DMS53 (cell line): ENCODE measurements at places on chromosomes 13 and 19.

- no peak for DNase-seq
These were observed 122.1 kb downstream of the CYSLTR2 start for GRCh38 chr13:48775804-48776203.

- no peak for DNase-seq
These were observed 160.2 kb downstream of the SLC7A1 start for GRCh38 chr13:29435125-29435911.

- DNase-seq = no peak
These were observed 29.0 kb downstream of the UPF1 start for GRCh38 chr19:18860725-18861124.

DNA sequence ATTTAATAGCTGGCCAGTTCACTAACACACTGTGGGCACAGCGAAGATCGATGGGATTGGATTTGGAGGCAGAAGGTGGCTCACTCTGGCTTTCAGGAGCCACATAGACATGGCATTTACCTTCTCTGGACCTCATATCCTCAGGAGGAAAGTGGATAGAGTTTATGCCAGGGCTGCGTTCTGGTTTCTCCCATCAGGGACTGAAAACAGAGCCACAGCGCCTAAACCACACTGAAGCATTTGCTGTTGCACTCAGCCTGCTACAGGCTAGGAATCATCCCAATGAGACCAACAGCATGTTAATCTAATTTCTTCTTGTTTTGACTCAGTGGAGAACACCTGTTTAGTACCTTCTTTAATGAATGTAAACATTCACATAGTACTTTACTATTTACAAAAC lies 1.6 kb downstream of the CYSLTR2 start:
- no peak for DNase-seq

DNA sequence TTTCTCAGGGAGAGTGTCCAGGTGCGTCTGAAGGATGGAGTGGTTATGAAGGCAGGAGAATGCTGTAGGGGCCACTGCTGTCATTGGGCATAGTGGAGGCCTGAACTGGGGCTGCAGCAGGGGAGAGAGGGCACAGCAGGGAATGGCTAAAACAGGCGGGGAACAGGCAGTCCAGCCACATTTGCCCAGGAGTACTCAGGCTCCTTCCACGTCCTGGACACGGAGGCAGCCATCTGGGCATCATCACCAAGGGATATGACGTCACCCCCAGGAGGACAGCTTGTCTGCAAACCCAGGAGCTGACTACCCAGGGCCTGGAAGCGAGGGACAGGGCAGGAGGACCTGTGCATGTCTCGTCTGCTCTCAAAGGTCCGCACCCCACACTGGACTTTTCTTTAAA lies 22.2 kb downstream of the VSTM2B start:
- no peak for DNase-seq

GRCh38 chr13:112783978-112784371 lies 94.1 kb downstream of the ATP11A start:
- no peak for DNase-seq

DNA sequence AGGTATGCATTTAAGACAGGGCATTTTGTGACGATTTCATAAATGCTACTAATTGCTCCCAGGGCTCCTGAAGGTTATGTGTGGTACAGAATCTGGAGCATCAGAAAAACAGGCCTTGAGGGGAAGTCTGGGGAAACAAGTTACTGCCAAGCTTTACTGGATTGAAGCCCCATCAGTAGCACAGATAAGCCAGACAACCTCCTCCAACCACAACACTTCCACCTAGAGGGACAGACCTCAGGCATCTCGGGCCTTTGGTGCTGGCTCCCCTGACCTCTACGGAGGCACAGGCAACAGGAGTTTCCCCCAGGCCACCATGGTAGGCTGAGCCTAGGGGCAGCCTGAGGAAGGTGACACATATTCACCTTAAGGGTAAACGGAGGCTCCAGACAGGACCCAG lies 54.1 kb downstream of the ABCC4 start:
- DNase-seq = no peak

DNA sequence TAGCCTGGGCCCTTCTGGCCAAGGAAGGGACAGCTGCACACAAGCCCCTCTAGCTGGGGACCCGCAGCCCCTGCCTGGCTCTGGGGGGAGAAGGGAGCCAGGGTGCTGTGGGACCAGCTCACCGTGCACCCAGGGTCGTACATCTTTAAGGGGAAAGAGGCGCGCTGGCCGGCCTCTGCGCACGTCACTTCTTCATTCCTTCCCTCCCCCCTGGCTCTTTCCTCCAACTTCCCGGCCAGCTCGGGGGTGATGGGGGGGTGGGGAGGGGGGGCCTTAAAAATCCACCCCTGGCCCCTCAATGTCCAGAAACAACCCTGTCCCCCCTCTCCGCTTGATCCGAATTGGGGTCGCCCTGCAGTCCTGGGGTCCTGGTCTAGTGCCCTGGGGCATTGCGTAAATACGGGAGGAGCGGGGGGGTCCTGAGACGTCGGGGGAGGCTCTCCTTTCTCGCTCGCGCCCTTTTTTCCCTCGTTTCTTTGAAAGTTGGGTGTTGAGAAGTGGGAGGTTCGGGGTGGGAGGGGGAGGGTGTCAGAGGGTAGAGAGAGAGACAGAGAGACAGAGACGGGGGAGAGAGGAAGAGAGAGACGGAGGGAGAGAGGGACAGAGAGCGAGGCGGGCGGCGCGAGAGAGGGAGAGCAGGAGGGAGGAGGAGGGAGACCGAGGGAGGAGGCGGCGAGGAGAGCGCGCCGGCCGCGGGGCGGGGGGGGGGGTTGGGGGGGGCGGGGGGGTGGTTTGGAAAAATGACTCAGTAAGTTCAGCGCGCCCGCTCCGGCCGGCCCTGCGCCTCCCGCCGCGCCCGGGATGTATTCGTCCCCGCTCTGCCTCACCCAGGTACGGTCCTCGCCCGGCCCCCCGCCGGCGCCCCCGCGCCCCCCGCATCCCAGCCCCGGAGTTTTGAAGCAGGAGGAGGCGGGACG lies at the start of gene NFIC:
TSS of gene NFIC (plus strand) at position 748 of the 917 bp plus-strand sequence. CDS start at position 802, 54 bp downstream.
- DNase-seq = peak; percentile 82

DNA sequence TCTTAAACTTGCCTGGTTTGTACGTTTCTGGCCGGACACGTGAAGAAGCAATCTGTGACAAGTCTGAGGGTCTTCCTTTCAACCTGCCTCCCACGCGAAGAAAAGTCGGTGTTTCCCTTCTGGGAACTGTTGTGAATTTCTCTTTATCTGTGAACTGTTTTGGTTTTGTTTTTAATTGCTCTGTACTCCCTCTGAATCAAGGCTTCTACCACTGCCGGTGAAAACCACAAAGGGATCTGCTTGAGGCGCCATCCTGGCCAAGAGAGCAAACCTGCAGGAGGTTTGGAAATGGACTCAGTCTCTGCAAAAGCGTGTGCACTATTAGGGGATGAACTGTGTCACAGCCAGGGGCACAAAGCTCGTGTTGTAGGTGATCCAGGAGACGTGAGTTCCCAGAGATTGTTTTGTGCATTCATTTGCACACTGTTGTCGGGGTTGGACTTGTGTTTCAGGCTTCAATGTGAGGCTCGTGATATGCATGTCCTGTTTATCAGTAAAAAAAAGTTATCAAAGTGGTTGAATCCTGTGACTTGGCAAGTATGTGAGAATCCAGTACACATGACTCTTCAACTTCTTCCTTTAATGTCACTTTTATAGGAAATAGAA lies 9.7 kb downstream of the SIGLEC8 start:
- no peak for DNase-seq

DNA sequence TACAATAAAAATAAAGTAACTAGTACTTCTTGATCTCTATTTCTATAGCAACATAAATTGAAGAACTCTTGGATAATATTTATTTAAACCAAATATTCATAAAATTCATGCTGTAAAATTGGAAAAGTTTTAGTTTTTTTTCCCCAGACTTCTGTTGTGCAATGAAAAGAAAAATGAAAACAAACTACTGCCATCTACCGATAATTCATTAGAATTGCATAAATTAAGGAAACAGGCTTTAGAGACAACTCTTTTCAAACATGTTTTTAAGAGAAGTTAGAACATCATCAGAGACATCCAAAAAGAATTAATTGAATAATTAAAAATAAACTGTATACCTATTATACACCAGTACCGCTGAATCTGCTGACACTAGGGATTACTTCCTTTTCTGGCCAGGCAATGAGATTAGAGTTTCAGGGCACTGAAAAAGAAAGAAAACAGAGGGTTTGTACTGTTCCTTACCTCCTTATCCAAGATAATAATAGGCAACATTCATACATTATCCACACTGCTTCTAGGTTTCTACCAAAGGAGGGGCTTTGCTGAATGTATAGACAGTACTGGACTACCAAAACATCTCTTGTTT lies 4.9 kb downstream of the CCDC122 start:
- peak; percentile 43 for DNase-seq

GRCh38 chr13:20869540-20869939 lies 33.0 kb downstream of the XPO4 start:
- peak; percentile 5 for DNase-seq

- DNase-seq = no peak
These were observed 760.6 kb downstream of the EFNB2 start for GRCh38 chr13:105774739-105775460.

GRCh38 chr13:99671746-99672145 lies 170.5 kb downstream of the TM9SF2 start:
- no peak for DNase-seq

GRCh38 chr13:62033934-62034333 lies 618.3 kb upstream of the PCDH20 start:
- no peak for DNase-seq

GRCh38 chr19:45279587-45280192 lies 28.6 kb downstream of the MARK4 start:
- no peak for DNase-seq

DNA sequence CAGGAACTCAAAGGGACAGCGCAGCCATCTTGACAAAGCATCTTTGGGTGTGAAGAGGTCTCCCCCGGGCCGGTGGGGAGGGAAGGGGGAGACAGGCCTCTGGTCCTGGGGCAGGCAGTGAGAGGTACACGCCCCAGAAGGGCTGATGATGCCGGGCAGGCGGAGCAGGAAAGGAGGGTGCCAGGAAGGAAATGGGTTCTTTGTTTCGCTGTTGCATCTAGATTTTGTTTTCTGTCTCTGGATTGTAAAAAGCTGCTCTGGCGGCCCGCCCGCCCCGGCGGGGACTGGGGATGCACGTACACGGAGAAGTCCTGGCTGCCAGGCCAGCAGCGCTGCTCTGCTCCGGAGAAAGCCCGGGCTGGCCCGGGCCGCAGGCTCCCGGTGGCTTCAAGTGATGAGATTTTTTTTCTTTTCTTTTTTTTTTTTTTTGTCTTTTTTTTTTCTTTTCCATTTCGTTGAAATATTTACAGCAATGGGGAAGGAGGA lies 13.2 kb upstream of the ASF1B start:
- no peak for DNase-seq

GRCh38 chr19:49889687-49890348 lies 6.9 kb downstream of the IL4I1 start:
- DNase-seq = peak; percentile 95

DNA sequence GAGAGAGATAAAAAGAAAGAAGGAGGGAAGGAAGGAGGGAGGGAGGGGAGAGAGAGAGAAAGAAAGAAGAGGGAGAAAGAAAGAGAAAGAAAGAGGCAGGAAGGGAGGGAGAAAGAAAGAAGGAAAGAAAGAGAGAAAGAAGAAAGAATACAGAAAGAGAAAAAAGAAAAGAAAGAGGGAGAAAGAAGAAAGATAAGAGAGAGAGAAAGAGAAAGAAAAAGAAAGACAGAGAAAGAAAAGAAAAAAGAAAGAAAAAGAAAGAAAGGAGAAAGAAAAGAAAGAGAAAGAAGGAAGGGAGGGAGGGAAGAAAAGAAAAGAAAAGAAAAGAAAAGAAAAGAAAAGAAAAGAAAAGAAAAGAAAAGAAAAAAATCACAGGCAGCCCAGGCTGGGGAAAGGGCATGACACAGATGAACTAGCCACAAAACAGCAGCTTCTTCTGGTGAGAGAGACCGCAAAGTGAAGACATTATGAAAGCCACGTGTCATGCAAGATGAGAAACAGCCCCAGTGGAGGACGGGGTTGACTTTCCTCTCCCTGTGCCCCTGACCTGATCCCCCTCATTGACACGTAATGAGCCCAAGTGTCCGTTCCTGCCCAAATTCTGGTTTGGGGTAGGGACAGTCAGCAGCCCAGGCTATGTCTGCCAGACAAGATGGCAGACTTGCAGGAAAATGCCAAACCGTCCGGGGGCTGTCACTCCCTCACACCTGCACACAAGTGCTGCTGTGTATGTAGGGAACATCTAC lies 102.1 kb downstream of the INSR start:
- DNase-seq = no peak

DNA sequence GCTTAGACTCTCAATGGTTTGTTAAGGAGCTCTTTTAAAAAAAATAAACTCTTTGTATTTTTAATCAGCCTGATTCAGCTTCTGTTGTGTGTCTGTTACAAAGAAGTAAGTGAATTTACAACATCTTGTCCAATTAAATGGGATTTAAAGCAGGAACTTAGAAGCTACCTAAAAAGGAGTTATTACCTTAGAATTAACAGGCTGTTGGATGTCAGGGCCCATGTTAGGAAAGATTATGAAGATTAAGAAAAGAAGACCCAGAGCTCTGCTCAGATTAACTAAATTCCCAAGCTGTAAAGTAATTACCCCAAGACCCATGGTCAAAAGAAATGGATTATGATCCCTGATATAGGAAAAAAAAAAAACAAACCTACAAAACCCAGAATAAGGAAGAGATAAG lies 44.1 kb upstream of the ZNF780A start:
- DNase-seq = no peak

- DNase-seq = no peak
These were observed 34.2 kb downstream of the FAM187B start for GRCh38 chr19:35194012-35194984.

DNA sequence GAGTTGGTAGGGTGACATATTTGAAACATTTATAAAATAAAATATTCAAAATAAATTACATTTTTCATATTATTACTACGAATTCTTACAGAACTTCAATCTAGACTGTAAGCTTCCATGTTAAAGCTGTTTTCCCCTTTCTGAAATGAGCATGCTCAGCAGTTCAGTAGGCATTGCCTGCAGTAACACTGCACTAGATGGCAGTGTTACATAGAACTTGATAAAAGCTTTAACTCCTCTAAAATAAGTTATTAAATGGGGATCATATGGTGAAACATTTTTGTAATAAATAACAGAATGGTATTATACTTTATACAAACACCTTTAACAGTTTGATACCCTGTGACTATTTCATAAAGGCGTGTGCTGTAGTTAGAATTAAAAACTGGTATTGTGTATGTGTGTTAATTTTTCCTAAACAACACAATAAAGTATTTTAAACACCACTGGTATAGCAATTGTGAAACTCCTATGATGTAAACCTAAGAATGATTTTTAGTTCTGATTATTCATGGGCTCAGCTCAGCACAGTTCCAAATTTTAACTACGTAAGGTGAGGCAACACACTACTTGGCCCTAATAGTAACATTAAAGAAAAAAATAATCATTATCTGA lies 11.6 kb upstream of the GPR18 start:
- DNase-seq = peak; percentile 40

DNA sequence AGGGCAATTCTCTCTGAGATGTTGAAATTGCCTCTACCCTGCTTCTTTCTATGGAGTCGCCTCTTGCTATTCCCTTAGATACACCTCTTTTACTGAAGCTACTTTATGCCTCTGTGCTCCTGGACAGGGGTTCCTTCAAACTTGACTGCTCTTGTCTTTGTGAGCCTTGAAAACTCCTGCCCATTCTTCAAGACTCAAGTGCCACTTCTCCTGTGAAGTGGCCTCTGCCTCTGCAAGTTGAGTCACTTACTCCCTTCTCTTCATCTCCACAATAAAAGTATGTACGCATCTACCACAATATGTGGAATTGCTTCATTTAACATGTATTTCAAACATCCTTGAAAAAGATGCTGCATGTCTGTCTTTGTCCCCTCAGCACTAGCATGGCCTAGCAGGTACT lies 66.0 kb upstream of the TPP2 start:
- peak; percentile 0 for DNase-seq
